Stimulated activated CD4-positive, alpha-beta T cell treated with anti-CD3 and anti-CD28 coated beads, Interleukin-1b, Interleukin-23, amount 100 ng/mL, for 4 hours (primary cell): ENCODE measurements at places on chromosomes 6 and 20.

- no peak for DNase-seq
These were observed 54.5 kb downstream of the CLIC5 start for GRCh38 chr6:45961125-45961524.

- no peak for DNase-seq
These were observed 232.6 kb downstream of the TMEM242 start for GRCh38 chr6:157090736-157091135.

DNA sequence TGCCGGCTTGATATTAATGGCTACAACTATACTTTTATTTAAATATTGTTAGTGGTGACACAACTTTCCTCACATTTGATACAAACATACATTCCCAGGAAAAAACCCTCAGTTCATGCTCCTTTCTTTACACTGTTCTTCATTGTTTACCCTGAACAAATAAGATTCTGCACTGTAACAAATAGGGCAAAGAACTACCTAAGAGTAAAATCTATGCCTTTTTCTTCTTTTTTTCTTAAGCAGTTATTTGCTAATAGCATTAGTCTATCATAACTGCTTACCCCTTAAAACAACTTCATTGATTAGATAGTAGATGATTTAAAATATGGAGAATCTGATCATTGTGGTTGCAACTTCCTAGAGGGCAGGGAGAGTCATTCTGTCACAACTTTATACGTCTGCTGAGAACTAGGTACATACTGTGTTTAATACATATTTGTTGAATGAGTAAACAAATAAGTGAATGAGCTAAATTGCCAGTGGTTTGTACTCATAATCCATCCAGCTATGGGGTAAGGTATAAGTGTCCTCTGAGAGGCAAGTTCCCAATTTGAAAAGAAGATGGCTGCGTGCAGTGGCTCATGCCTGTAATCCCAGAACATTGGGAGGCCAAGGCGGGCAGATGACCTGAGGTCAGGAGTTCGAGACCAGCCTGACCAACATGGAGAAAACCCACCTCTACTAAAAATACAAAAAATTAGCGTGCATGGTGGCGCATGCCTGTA is 161.0 kb downstream of the CDK19 start:
- DNase-seq: no peak

DNA sequence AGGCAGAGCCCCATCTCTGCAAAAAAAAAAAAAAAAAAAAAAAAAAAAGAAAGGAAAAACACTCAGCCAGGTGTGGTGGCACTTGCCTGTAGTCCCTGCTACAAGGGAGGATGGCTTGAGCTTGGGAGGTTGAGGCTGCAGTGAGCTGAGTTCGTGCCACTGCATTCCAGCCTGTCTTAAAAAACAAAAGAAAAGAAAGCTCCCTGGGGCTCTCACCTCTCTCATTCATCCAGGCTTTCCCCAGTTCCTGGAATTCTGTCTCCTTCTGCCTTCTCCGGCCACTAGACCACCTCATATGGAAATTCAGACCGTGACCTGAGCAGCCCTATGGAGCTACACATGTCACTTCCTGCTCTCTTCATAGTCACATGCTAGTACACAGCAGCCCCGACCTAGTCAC is 101.1 kb upstream of the TAB2 start:
- DNase-seq: no peak

DNA sequence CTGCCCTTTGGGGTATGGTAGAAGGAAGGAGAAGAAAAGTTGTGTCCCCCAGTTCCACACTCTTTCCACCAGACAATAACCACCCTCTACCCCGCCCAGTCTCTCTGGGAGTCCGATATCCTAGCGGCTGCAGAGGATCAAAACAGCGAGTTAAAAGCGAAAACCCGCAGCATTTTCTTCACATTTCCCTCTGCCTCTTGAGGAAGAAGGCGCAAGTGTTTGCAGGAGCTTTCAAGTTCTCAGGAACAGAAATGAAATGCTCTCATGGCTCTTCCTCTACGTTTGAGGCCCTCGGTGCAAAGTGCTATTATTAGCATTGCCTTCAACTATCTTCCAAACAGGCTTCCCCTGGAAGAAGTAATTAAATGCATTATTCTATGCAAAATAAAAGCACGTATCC is 52.2 kb upstream of the CCDC167 start:
- DNase-seq: no peak
